ENCODE measurements at places on chromosomes 4 and X.

DNA sequence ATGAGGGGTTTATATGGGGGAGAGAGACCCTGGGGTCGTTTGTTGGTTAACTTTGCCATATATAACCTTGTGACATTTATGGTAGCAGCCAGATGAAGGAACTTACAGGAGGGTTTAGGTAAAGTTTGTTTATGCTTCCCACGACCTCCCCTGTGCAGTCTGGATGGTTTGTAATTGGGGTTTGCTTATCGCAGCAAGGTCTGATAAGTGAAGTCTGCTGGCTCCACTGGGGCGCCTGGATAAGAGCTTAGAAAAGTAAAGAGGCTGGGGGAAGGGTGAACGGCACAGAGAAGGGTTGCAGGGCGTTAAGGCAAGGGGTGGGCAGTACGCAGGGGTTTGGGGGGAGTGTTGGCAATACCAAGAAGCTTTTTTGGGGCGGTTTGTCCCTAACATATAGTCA lies 98.7 kb downstream of the KDM6A start:
- DNase-seq: no peak

DNA sequence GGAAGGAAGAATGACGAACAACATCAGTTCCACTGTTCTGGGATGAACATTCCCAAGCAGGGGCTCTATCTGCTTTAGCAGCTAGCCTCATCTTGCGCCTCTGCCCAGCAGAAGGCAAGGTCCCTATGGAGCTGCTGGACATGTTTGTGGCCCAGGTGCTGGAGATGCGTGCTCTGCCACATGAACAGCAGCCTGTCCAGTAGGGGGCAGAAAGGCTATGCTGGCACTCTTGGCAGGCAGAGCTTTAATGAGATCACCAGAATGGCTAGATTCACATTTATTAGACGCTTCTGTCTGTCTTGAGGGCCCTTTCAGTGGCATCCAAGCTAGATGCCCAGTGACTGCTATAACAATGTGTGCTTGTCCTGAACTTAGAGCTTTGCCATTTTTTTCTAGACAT lies 1826.0 kb downstream of the STIM2 start:
- DNase-seq: no peak

- DNase-seq: no peak
Observed at GRCh38 chr4:125390126-125390525, 75.4 kb downstream of the FAT4 start.

DNA sequence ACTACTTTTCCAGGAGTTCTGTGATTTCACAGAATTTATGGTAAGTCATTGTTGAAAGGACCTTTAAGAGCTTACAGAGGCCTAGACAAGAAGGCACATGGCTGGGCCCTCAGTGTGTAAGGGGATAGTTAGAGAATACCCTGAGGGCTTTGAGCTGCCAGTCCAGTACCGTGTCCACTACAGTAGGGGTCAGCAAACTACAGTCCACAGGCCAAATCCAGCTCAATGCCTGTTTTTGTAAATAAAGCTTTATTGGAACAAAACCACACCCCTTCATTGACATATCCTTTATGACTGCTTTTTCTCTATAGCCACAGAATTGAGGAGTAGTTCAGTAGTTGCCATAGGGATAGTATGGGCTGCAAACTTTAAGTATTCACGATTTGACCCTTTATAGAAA lies 176.2 kb downstream of the MID1 start:
- DNase-seq: no peak

DNA sequence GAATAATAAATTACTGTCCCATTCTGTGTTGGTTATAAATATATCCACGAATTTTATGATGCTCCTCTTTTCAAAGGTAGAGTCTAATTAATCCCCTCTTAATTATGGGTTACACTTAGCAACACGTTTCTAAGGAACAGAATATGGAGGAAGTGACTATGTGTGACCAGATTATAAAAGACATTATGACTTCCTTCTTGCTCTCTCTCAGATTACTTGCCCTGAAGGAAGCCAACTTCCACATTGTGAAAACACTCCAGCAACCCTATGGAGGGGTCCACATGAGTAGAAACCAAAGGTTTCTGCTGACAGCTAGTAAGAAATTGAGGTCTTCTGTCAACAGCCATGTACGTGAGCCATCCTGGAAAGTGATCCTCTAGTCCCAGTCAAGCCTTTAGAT lies 59.3 kb downstream of the WDFY3 start:
- DNase-seq: no peak

DNA sequence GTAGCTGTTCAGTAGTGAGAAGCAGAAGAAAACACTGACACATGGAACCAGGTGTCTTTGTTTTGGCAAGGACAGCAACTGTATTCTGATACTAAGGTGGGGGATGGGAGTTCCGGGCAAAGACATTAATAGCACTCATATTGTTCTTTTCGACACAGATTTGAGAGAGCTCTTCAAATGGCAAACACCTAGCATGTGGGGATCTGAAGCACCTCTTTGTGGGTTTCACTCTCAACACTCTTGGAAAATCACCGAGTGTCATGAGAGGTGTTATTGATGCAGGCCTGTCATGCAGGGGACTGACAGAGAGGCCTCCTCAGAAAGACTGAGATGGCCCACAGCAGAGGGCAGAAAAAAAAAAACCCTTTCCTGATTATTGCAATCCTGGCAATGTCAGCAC lies 228.4 kb upstream of the VCX start:
- no peak for DNase-seq

GRCh38 chr4:122914938-122915337 lies 7.5 kb downstream of the NUDT6 start:
- no peak for DNase-seq

DNA sequence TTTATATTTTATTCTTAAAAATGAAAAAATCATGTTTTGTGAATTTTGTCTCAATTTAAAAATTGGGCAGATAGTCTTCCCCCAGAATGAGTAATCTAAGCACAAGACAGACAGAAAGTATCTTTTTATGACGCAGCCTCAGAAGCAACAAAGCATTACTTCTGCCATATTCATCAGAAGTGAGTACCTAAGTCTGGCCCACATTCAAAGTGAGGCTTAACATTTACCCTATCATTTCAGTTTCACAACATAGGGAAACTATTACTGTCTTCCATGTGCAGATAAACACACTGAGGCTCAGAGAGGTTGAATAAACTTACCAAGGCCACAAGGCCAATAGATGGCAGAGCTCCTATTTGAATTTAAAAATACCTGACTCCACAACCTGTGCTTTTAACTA lies 4.4 kb upstream of the PRDX4 start:
- DNase-seq: no peak

DNA sequence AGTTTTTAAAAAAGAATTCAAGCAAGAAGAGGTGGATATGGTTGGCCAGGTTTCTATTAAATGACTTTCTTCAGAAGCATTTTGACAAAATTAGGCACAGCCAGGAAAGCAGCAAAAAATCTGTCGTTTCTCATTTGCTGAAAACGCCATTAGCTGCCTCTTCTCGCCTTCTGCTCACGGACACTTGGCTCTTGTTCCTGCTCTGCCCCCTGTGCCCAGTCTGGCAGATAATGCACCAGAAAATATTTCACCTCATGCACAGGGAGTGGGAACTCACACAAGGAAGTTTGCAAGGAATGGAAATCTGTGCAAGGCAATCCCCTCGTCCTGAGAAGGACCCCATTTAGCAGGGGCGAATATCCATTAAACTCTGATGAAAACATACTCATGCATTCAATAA lies 260.0 kb downstream of the PACRGL start:
- DNase-seq: no peak

DNA sequence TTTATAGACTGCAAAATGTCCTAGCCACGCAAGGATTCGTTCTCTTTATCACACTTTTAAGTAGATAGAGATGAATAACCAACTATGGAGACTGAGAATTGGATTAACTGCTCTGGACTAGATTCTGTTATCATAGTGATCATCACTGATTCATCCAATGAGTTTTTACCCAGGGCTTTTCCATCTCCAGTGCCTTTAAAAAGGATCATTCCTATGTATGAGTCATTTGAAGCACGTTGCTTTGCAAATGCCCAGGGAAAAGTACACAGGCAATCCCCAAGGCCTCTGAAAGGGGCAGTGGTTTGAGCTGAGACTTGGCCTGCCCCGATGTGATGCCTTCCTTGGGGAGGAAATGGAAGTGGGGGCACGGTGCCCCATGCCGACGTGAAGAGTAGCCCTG lies 122.7 kb upstream of the PSAPL1 start:
- DNase-seq: no peak

DNA sequence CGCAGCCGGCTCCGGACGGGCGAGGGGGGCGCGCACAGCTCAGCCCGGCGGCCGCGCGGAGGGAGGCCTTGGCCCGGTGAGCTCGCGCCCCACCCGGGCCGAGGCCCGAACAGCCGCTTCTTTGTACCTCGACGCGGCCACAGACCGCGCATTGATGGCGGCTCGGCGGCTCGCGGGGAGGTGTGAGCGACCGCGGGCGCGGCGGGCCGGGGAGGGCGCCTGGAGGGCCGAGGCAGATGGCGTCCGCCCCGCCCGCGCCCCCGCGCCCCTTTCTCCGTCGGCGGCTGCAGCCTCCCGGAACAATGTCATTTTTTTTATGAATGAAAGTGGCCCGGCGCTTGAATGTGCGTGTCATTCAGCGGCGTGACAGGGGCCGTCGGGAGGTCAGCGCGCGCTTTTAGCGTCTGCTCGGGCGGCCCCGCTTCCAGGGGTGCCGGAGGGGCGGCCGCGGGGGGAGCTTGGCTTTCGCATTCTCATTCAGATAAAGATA lies 1.8 kb downstream of the FGFR3 start:
- DNase-seq: no peak

- DNase-seq: no peak
Observed at GRCh38 chr4:90995996-90996395, 868.8 kb downstream of the CCSER1 start.

DNA sequence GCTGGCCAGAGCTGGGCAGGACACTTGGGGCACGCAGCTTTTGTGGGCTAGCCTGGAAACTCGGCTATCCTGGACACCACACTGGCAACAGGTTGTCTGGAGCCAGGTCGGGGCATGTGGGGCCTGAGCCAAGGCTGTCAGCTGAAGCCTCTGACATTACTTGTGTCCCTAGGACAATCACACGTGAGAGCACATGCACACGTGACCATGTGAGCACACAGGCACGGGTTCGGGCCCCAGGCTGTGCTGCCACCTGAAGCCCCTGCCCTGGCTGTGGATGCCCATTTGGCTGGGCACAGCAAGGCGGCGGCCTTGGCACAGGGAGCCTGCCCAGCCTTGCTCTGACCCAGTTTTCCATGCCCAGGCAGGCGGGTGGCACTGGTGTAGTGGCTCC lies 8.7 kb upstream of the FGFR3 start:
- DNase-seq: no peak

GRCh38 chrX:111661241-111661640 lies 19.7 kb upstream of the ALG13 start:
- no peak for DNase-seq

- no peak for DNase-seq
Observed at GRCh38 chrX:118847676-118848075, 24.1 kb downstream of the ZCCHC12 start.

GRCh38 chrX:110407910-110408545 lies 49.4 kb downstream of the RTL9 start:
- DNase-seq: peak; percentile 8

DNA sequence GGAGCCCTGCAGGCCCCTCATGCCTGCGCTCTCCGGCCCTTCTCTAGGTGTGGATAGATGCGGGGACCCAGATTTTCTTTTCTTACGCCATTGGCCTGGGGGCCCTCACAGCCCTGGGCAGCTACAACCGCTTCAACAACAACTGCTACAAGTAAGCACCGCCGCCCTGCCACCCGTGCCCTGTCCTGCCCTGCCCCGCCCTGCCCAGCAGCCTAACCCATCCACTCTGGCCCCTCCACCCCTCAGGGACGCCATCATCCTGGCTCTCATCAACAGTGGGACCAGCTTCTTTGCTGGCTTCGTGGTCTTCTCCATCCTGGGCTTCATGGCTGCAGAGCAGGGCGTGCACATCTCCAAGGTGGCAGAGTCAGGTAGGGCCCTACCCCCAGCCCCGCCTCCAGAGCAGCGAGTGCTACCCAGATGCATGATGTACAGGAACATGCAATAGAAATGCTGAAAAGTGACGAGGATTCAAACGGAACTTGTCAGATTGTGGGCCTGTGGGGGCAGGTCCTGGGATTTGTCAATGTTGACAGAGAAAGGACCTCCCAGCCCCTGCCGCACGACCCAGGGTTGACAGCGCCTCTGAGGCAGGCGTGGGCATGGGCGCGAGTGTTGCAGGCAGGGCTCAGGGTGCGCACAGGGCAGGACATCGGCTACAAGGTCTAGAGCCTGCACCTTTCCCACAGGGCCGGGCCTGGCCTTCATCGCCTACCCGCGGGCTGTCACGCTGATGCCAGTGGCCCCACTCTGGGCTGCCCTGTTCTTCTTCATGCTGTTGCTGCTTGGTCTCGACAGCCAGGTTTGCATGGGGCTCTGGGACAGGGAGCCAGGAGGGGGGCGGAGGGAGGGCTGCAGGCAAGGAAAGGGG lies 5.7 kb downstream of the SLC6A8 start:
- no peak for DNase-seq

DNA sequence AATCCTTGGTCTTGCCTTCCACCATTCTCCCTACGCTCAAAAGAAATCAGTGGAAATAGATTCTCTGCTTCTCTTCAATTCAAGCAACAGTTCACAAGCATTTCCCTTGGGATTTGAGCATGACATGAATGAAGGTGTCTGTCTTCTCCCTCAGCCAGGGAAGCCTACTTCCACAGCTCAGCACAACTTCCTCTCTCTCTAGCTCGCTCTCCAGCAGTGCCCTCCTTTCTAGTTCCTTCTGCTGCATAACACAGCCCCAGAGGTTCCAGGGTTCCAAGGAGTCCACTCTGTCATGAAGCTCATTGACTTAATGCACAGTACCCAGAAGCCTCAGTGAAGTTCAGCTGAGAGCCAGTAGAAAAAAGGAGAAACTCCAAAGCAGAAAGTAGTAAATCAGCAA lies 81.3 kb downstream of the PLS3 start:
- DNase-seq: no peak

DNA sequence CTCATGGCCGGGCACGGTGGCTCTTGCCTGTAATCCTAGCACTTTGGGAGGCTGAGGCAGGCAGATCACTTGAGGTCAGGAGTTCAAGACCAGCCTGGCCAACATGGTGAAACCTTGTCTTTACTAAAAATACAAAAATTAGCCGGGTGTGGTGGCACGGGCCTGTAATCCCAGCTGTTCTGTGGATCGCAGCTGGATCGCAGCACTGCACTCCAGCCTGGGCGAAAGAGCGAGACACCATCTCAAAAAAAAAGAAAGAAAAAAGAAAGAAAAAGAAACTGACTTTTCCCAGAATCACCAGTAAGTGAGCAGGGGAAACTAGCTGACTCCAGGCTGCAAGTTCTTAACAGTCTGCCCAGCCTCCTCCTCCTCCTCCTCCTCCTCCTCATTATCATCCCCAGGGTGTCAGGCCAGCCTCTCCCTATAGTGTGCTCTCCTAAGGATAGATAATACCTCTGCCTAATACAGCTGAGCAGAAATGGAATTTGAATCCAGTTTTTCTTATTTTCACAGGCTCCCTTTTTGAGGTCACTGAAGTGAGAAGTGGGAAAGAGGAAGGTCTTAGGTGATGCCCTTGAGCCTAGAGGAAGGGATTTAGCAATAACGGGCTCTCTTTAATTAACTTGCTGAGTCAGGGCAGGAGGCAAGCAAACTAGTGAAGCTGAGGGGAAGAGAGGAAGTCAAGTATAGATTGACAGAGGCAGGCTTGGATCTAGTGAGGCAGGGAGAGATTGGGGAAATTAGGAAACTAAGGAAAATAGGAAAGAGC lies 11.8 kb upstream of the ELF2 start:
- no peak for DNase-seq

Data from activated CD8-positive, alpha-beta memory T cell treated with anti-CD3 and anti-CD28 coated beads for 48 hours (primary cell).